NCI-H774 (cell line): ENCODE measurements at places on chromosomes 1 and 21.

DNA sequence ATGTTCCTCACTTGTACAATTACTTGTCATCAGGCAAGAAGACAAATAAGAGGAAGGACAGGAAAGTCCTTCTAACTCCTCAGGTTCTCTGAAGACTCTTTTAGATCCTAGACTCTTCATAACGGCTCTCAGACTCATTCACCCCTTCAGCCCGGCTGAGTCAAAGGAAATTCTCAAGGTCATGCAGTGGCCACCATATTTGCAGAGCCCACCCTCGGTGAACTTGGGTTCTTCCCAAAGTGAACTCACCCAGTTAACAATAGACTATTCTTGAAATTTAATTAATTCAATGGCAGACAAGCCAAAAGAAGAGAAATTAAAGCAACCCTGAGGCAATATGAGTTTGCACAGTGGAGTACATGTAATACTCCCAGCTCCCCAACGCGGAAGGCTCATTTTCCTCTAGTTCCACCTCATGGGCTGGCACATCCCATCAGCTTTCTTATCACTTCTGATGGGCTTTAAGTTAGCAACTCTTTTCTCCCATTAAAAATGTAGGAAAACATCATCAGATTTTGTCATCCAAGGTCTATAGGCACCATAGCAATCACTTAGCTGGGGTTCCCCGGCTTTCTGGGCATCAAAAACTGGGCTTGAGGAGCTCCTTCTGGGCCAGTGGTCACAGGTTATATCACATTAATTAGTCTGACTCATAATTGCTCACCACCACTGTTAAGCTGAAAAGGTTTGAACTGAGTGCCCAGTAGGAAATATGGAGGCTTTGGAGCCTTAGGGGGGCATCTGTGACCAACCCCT is 27.8 kb upstream of the TIAM1 start:
- DNase-seq = no peak

GRCh38 chr1:64983110-64983509 is 16.8 kb upstream of the JAK1 start:
- no peak for DNase-seq

DNA sequence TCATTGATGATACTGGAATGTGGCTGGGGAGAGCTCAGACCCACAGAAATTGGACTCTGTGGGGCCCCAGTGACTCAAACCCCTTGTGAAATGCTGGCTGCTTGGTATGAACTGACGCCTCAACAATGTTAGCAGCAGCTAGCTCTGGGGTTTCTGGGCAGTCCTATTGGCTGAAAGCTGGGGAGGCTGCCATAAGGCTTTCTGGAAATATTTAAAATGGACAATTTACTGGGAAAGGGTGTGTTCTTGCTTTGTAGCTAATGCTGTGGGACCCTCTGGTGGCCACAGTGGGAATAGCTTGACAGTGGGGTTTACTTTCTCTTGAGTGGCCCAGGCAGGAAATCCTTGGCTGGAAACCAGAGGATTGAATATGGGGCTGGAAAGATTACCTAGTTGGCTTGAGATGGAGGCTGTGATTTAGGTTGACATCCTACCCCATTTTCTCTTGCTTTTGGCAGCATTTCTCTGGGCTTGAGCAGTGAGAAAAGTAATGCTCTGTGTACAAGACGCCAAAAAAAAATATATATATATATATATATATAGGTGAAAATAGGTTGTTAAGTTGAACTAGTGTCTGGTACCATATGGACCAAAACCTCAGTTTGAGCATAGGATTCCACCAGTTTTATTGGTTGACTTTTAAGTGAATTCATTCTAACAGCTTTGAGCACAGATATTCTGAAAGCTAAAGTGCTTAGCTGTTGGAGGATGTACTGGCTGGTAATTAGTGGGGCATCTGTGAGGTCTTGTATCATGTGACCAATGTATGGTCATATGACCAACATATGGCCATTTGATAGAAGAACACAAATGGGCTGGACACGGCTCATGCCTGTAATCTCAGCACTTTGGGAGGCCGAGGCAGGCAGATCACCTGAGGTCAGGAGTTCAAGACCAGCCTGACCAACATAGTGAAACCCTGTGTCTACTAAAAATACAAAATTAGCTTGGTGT is 8.2 kb upstream of the S100A10 start:
- DNase-seq = peak; percentile 41

- no peak for DNase-seq
Measured at GRCh38 chr21:38848187-38848609, 42.5 kb downstream of the ETS2 start.
